ENCODE measurements at places on chromosomes 6 and 20.

- no peak for DNase-seq
These were observed 107.3 kb downstream of the FOXO3 start for GRCh38 chr6:108667993-108668392.

DNA sequence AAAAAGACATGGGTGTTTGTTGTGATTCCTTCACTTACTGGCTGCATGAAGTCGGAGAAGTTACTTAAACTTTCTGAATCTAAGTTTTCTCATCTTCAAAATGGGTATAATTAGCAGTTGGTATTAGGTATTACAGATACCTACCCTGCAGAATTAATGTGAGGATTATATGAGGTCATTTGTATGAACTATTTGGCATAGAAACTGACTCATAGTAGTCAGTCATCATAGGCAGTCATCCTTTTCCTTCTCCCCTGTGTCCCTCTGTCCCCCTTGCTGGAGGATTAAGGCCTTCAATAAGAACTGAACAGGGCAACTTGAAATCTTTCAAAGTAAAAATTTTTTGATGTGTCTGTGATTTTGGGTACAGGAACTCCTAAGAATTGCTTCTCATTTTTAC, 26.3 kb downstream of the RALGAPB start:
- no peak for DNase-seq

- DNase-seq, result no peak
These were observed 646.3 kb downstream of the UTRN start for GRCh38 chr6:144931172-144932035.

DNA sequence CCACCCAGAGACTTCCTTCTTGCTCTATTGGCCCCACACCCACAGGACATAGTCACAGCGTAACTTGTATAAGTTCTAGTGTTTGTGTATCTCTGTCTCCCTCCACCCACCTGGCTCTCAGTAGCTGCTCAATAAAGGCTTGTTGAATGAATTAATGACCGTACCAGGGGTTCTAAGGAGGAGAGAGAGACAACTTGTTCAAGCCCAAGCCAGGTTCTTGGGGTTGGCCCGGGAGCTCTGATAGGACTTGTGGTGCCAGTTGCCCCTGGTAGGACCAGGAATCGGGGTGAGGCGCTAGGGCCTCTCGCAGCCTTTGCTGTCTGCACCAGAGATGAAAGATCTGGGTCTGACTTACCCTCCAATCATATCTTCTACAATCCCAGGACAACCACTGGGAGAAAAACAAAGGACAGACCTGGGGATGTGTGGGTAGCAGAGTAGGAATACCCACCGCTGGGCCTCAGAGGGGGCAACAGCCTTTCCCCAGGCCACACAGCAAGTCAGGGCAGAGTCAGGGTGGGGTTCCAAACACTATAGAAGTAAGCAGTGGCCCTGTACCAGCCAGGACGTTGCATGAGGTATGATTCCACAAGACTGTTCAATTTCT, 5.3 kb upstream of the TGM2 start:
- DNase-seq, result no peak

- no peak for DNase-seq
These were observed 525.5 kb downstream of the TENT5A start for GRCh38 chr6:81226957-81227356.

DNA sequence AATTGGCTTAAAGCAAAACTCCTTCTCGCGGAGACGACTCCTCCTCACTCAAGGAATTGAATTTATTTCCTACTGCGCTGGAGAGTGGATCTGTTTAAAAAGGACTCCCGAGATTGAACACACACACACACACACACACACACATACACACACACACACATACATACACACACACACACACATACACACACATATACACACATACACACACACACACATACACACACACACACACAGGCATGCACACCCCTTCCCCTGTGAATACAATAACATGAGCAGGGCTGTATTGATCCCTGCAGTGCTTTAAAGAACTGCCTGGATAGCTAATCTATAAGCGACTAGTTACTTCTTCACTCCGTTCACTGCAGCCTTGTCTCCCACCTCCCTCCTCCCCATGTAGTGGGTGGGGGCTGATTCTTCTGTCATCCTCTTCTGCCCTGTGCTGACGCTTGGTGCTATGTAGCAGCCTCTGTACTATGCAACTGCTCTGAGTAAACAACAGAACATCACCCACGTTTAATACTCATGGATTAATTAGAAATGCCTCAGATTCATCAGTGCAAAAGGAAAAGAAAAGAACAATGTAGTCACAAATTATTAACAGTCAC, 549.0 kb downstream of the CDH26 start:
- no peak for DNase-seq

DNA sequence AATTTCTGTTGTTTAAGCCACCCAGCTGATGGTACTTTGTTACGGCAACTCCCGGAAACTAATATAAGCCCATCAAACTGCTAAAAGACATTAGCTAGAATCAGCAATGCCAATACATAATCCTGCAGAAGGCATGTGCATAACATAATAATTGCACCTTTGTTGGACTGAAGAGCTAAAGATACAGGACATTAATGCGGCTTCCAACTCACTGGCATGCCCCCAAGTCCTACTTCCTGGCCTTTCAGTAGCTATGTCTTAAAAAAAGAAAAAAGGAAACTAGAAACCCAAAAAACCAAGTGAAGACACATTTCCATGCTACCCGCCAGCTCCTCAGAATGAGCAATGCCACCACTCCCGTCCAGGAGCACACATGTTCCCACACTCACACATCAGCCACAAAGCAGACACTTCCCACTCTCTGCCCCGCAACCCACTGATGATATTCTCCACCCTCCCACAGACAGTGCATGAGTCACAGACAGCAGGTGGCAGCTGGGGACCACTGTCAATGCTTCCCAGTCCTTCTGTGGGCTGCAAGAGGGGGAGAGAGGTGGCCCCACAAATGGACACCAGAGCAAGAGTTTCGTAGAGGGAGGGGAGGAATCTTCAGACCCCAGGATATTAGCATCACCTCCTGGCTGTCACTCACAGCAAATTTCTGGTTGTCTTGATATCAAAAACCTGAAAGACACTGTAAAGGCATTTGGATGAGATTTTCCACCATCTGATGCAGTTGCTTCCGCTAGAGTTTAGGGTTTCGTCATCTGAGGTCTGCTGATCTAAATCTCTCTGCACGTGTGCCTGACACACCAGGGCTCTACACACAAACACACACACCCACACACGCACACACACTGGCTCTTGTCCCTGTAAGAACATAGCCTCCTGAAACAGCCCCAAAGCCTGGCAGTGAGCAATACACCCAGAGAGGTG, 32.8 kb downstream of the GFOD1 start:
- DNase-seq, result peak; percentile 75

DNA sequence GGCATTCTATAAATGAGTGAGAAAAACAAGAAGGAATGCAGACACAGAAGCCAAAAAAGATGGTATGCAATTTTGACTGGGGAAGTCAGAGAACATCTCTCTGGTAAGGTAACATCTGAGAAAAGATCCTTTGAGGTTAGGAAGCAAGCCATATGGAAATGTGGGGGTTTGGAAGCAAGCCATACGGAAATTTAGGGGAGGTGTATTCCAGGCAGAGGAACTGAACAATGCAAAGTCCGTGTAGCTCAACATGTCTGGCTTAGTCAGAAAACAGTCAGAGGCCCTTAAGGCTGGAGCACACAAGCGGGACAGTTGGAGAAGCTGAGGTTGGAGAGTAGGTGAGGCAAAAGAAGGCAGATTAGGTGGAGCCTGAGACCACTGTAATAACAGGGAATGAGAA, 35.3 kb downstream of the RALGAPA2 start:
- no peak for DNase-seq

- no peak for DNase-seq
These were observed 175.8 kb upstream of the GGTLC1 start for GRCh38 chr20:24164360-24164759.

GRCh38 chr6:109671733-109672132, 19.3 kb downstream of the AK9 start:
- no peak for DNase-seq

DNA sequence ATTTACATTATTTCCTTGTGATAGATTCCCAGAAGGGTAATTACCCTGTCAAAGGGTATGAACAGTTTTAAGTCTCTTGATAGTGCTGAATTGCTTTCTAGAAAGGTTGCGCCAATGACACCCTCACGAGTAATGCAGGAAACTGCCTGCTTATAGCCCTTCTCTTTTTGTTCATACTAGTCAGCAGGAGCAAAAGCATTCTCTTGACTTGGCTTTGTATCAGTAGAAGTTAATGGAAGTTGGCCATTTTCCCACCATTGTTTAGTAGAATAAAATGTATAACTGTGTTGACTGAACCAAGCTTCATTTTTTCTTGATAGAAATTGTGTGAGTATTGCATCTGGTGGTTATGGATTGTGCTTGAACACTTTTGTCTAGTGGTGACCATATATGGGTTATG, 100.1 kb downstream of the FARS2 start:
- no peak for DNase-seq

DNA sequence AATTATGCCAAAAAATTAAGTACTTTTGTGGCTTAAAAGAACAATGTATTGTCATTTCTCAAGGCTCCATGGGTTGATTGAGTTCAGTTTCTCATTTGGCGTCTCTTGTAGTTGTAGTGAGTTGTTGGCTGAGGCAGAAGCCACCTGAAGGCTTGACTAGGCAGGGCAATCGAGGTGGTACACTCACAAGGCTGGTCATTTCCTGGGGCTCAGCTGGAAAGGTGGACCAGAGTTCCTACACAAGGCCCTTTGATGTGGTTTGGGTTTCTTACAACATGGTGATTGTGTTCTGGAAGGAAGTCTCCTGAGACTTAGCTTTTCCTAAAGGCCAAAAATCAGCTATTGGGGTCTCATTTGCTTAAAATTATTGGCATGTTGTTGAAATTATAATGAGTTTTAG, 22.6 kb downstream of the MAS1 start:
- DNase-seq, result no peak

DNA sequence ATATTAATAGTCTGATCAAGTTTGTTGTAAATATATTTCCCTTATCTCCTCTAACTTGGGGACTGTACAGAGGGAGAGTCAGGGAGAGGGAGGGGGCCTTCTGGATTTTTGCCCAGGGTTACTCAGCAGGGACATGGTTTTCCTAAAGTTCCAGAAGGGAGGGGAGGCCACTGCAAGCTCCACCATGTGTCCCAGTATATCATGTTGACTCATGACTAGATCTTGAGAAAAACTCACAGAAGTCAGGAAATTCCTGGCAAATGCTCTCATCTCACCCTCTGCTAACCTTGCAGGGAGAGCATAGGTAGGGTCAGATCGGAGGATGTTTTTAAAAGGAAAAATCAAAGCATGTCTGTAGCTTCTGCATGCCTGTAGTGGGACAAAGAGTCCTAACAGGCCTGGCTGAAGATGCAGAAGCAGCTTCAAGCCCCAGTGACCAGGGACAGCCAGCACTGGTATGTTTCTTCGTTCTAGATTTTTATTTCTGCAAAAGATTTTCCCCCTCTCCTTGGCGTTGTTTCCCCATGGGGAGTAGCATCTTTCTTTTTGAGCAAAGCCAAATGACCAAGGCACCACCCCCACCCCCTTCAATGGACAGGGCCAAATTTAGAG, 272.9 kb upstream of the SUPT3H start:
- DNase-seq, result no peak

DNA sequence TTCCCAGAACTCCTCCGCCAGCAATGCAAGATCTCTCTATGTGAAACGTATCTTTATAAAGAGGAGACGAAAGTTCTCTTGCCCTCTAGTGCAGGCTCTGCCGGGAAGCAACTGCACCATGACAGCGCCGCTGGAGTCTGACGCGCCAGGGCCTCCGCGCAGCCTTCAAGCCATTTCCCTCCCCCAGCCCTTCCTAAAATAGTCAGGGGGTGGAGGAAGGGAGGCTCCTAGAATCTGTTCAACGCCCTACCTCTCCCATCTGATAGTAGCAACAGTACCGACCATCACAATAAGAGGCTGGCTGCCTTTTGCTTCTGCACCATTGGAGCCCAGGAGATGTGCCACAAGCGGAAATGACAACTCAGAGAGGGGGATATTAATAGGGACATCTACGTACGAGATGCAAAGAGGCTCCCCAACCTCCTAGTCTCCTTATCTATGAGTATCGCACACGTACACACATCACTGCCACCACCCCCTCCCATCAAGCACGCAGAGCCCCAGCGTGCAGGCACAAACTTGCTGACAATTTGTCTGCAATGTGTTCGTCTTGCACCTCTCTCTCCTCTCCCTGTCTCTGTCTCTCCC, 1.0 kb downstream of the SYNE1 start:
- DNase-seq, result no peak

DNA sequence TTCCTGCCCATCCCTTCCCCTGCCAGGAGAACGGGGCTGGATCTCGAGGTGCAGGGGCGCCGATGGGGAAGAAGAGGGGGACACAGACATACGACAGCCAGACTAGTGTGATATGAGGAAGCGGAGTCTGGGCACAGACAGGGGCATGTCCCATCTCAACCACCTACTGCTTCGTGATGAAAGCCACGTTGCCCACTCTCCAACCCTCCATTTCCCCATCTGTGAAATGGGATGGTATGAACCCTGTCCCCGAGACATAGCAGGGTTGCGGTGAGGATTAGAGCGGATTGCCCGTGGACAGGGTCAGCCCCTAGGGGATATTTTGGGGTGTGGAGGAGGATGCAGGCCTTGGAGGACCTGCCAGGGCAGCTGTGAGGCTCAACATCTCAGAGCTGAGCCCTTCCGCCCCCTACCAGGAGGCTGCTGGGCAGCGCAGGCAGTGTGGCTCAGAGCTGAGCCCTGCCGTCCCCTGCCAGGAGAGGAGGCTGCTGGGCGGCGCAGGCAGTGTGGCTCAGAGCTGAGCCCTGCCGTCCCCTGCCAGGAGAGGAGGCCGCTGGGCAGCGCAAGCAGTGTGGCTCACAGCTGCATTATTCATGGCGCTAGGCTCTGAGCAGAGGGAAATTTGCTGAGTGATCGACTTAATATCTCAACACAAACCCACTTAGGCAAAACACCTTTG, 71.7 kb downstream of the GRM4 start:
- no peak for DNase-seq

GRCh38 chr6:107763946-107764345, 60.2 kb downstream of the SCML4 start:
- no peak for DNase-seq

- no peak for DNase-seq
These were observed 7.0 kb downstream of the COL9A3 start for GRCh38 chr20:62823688-62824475.

- DNase-seq, result no peak
These were observed 13.2 kb upstream of the EDN1 start for GRCh38 chr6:12276930-12277315.

DNA sequence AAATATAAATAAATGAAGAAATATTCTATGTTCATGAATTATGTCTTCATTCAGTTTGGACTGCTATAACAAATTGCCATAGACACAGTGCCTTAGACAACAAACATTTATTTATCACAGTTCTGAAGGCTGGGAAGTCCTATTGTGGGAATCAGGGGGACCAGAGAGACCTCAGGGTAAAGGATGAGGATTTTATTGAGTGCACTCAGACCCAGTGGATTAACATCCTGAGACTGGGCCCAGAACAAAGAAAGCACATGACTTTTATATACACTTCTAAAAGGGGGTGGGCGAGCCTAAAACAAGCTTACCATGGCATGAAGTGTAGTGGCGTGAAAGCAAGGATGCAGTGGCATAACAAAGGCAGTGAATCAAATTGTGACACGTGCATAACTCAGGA, 26.9 kb upstream of the CBLN4 start:
- DNase-seq, result no peak

- peak; percentile 4 for DNase-seq
These were observed 86.5 kb downstream of the LYRM4 start for GRCh38 chr6:5174244-5174643.

Measured in stimulated activated CD8-positive, alpha-beta memory T cell treated with anti-CD3 and anti-CD28 coated beads, Interleukin-15, amount 100 ng/mL, for 4 hours (primary cell).